BJ (cell line): ENCODE measurements at places on chromosomes 6 and 20. TPM values are rescaled to one million over a fixed set of nuclear protein-coding genes. Genes with fewer than 3 reads are reported as not detected.

The CTCFL gene
- polyA plus RNA-seq = not detected in 2 replicates

The MYT1 gene
- not detected in 2 replicates for polyA plus RNA-seq

The FARS2 gene
- 15.6 and 17.9 TPM in 2 replicates for polyA plus RNA-seq

The SNAP25 gene
- 0.56 and 1.3 TPM in 2 replicates for polyA plus RNA-seq

The SLPI gene
- 0.21 TPM in 1 of 2 replicates, not detected in the other for polyA plus RNA-seq

The KCNK17 gene
- polyA plus RNA-seq = not detected in 2 replicates

The C6orf58 gene
- polyA plus RNA-seq = 0.06 TPM in 1 of 2 replicates, not detected in the other

The ZSCAN9 gene
- polyA plus RNA-seq = 9.9 and 11.7 TPM in 2 replicates

The ELOVL2 gene
- polyA plus RNA-seq = 0.17 and 0.21 TPM in 2 replicates

The LIN28B gene
- not detected in 2 replicates for polyA plus RNA-seq

The PLCB1 gene
- 13.5 and 15.2 TPM in 2 replicates for polyA plus RNA-seq

The GPX6 gene
- polyA plus RNA-seq = not detected in 2 replicates

The C20orf202 gene
- polyA plus RNA-seq = not detected in 2 replicates

The MED23 gene
- 16.5 and 28.5 TPM in 2 replicates for polyA plus RNA-seq

The BMP5 gene
- polyA plus RNA-seq = not detected in 2 replicates

The SEL1L2 gene
- polyA plus RNA-seq = 0.38 and 0.86 TPM in 2 replicates

The UNC5CL gene
- not detected in 2 replicates for polyA plus RNA-seq

The EYA2 gene
- polyA plus RNA-seq = 0.85 and 1.5 TPM in 2 replicates

The SLC22A7 gene
- polyA plus RNA-seq = not detected in 2 replicates

The TINAG gene
- not detected in 2 replicates for polyA plus RNA-seq

The OPN5 gene
- not detected in 2 replicates for polyA plus RNA-seq

The RRP36 gene
- polyA plus RNA-seq = 43.1 and 52.7 TPM in 2 replicates

The HEY2 gene
- not detected in 2 replicates for polyA plus RNA-seq

The ULBP1 gene
- 2.6 TPM in 2 replicates for polyA plus RNA-seq

The OTOR gene
- not detected in 2 replicates for polyA plus RNA-seq

The NKX2-2 gene
- polyA plus RNA-seq = not detected in 2 replicates

The PRRT1 gene
- 0.77 and 0.78 TPM in 2 replicates for polyA plus RNA-seq

The TCP11 gene
- 0.13 and 0.23 TPM in 2 replicates for polyA plus RNA-seq

The BNIP5 gene
- polyA plus RNA-seq = not detected in 2 replicates

The TFAP2C gene
- 3.9 and 4.4 TPM in 2 replicates for polyA plus RNA-seq

The HTR1B gene
- 1.4 and 3.1 TPM in 2 replicates for polyA plus RNA-seq

The TMEM74B gene
- polyA plus RNA-seq = 0.04 TPM in 1 of 2 replicates, not detected in the other

The BEND3 gene
- 0.49 and 0.60 TPM in 2 replicates for polyA plus RNA-seq

The RBPJL gene
- polyA plus RNA-seq = not detected in 2 replicates
